ENCODE measurements at places on chromosomes 7 and 10.

GRCh38 chr10:78269060-78269459, 235.4 kb downstream of the RPS24 start:
- no peak overlapping the region for H3K4me3 ChIP-seq
- H3K27me3 ChIP-seq: no peaks in the 10 kb centered on the region
- DNase-seq: no peak

DNA sequence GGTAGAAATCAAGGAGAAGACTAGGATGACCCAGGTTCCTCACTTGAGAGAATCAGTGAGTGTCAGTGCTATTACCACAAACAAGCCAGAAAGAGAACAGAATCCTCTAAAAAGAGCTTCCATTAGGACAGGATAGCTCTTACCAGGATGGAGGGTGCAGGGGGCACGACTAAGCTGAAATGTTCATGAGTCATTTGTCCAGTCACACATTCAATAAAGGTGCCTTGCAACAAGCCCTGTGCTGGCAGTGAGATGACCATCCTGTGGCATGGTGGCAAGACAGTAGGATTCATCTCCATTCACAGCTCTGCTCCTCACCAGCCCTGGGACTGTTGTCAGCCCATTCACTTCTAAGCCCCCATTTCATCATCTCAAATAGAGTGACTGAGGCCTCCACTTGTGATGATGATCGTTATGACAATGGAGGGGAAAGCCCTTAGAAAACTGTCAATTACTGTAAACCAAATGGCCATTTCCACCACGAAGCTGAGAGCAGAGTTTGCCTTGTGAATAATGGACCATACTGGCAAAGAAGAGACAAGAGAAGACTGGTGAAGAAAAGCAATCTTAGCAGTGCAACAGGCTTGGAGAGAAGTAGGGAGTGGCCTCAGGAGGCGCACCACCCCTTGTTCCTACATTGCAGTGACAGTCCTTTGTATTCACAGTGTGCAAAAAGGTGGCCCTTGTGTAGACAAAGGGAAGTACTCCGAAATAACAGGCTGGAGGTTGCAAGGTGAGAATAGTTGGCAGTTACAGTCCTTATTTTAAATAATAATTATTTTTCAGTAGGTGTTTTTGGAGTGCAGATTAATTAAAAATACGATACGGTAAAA, 9.0 kb upstream of the WIPF3 start:
- DNase-seq: no peak
- H3K27ac ChIP-seq: no peak overlapping the region
- H3K27me3 ChIP-seq: no peaks in the 10 kb centered on the region
- no peak overlapping the region for H3K4me3 ChIP-seq
- no peaks in the 10 kb centered on the region for H3K4me1 ChIP-seq

GRCh38 chr10:57102236-57102635, 741.2 kb upstream of the ZWINT start:
- DNase-seq: no peak
- H3K27me3 ChIP-seq: no peaks in the 10 kb centered on the region
- H3K4me3 ChIP-seq: no peak overlapping the region
- no peaks in the 10 kb centered on the region for H3K4me1 ChIP-seq

DNA sequence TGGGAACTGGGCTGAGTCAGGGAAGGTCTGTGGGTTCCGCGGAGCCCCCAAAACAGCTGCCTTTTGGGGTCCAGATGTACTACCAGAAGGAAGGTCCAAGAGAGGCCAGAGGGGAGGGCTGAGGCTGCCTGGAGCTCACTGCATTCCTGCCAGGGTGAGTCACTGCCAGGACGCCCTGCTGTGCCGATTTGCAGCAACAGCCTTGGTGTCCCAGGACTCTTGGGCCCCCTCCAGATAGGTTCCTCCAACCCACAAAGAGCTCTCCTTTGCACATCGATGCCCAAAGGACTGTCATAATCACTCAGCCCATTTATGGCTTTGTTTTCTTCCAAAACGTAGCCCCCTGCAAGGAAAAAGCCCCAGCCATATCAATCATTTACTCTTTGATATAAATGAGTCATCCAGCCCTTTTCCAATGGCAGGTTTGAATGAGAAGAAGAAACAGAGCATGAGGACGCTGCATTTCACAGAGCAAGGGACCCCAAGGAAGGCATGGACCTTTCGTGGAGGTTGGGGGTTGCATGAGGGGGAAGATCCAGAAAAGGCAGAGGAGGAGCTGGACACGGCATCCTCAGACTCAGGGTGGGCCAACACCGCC, 32.2 kb upstream of the COL13A1 start:
- H3K36me3 ChIP-seq: no peaks in the 10 kb centered on the region
- H3K27me3 ChIP-seq: no peaks in the 10 kb centered on the region
- no peak overlapping the region for H3K4me3 ChIP-seq
- no peak overlapping the region for H3K27ac ChIP-seq
- DNase-seq: no peak
- no peaks in the 10 kb centered on the region for H3K4me1 ChIP-seq

GRCh38 chr10:123551259-123551658, 114.9 kb upstream of the GPR26 start:
- no peak overlapping the region for H3K27ac ChIP-seq
- no peaks in the 10 kb centered on the region for H3K36me3 ChIP-seq
- H3K4me3 ChIP-seq: no peak overlapping the region
- no peaks in the 10 kb centered on the region for H3K4me1 ChIP-seq
- H3K27me3 ChIP-seq: no peaks in the 10 kb centered on the region
- DNase-seq: no peak

DNA sequence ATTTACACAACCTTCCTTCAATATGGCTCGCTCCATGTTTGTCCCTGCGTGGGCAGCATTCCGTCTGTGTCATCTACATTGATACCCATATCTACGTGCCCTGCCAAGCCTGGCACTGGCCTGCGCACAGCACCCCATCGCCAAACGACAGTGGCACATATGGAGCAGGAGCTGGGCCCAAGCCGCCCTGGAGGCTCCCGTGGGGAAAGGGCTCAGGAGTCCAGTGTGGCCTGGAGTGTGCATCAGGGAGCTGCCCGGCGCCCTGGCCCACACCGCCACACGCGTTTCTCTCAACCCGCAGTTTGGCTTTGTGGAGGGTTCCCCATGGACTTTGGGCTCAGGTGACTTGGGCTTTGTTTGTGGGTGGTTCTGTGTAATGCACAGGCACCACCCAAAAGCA, 273.2 kb downstream of the PTPRN2 start:
- H3K27ac ChIP-seq: no peak overlapping the region
- no peak overlapping the region for H3K4me3 ChIP-seq
- no peaks in the 10 kb centered on the region for H3K36me3 ChIP-seq
- no peaks in the 10 kb centered on the region for H3K4me1 ChIP-seq

GRCh38 chr7:143041346-143041745, 10.8 kb upstream of the OR6V1 start:
- H3K4me3 ChIP-seq: no peak overlapping the region
- H3K4me1 ChIP-seq: no peaks in the 10 kb centered on the region
- no peaks in the 10 kb centered on the region for H3K36me3 ChIP-seq
- H3K27ac ChIP-seq: no peak overlapping the region

- no peak overlapping the region for H3K4me3 ChIP-seq
- H3K27ac ChIP-seq: no peak overlapping the region
- H3K4me1 ChIP-seq: no peaks in the 10 kb centered on the region
Measured at GRCh38 chr10:98402931-98403718, 11.9 kb downstream of the PYROXD2 start.

DNA sequence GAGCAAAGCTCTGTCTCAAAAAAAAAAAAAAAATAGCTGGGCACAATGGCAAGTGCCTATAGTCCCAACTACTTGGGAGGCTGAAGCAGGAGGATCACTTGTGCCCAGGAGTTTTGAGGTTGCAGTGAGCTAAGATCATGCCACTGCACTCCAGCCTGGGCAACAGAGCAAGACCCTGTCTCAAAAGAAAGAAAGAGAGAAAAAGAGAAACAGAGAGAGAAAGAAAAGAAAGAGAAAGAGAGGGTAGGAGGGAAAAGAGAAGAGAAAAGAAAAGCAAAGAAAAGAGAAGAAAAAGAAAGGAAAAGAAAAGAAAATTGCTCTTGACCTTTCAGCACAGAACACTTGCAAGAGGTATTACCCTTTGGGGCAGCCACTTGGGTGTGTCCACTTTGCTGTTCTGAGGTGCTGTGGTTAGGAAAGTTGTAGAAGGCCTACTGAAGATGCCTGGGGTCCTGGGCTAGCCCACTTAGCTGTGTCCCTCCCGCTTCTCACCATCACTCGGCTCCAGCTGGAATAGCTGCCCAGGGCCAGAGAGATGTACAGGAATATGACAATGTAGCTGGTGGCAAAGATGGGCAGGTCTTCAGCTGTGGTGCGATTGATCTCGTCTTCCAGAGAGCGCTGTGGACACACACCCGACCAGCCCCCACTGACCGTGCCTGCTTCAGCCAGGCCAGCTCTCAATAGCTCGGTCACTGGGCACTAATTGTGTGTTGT, 5.6 kb downstream of the NPC1L1 start:
- no peaks in the 10 kb centered on the region for H3K4me1 ChIP-seq
- no peaks in the 10 kb centered on the region for H3K27me3 ChIP-seq
- DNase-seq: no peak
- no peak overlapping the region for H3K27ac ChIP-seq
- no peak overlapping the region for H3K4me3 ChIP-seq

Measured in uterus (tissue), 4 donors.